T follicular helper cell (primary cell): ENCODE measurements at places on chromosomes 4 and X.

DNA sequence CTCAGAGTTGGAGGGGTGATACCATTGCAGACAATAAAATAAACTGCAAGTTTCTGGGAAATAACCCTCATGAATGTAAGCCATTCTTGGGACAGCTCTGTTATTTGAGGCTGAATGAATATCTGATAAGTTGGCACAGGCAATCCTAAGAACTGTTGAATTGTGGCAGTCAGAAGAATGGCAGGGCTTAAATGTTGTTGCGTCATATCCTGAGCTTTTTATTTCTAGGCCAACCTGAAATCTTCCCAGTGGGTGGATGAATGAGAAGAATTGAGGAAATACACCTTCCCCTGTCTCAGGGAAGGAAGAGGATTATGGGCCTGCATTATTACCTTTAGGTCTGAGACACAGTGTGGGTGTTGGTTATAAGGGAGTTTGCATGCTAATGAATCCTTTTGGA is 64.4 kb upstream of the C4orf54 start:
- DNase-seq: no peak

DNA sequence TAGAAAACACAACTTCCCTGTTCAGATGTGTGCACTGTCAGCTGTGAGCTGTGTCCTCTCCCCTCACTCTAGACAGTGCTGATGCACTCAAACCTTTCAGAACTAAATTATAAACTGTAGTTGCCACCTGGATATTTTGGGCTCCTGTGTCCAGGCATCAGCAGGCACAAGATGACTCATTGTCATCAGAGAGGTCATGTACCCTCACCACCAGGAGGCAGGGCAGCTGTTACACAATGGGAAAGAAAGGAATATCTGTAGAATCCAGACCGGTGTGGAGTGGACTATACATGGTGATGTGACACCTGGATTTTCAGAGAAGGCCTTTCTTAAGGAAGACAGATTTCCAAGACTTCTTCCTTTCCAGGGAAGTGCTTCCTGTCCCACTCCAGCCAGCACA is 854.4 kb upstream of the AGA start:
- DNase-seq: no peak

GRCh38 chr4:92885632-92886031 is 581.9 kb downstream of the GRID2 start:
- no peak for DNase-seq

DNA sequence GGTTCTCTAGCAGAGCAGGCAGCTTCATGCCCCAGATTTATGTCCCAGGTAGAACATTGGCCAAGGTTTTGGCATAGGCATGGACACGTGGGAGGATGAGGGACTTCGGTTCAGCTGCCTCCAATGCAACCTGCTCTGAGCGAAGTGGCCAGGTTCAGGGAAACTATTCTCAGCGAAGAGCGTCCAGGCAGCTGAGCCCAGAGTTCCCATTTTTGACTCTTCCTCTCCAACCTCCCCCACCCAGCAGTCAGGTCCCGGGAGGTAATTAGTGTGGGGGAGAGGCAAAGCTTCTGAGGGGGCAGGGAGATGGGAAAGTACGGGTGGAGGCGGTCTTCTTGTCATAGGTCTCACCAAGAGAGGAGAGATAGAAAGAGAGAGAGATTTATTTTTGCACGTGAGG is 1.0 kb downstream of the GABRA4 start:
- DNase-seq: no peak

- DNase-seq: no peak
These were observed 217.3 kb upstream of the PSAPL1 start for GRCh38 chr4:7652006-7652405.

DNA sequence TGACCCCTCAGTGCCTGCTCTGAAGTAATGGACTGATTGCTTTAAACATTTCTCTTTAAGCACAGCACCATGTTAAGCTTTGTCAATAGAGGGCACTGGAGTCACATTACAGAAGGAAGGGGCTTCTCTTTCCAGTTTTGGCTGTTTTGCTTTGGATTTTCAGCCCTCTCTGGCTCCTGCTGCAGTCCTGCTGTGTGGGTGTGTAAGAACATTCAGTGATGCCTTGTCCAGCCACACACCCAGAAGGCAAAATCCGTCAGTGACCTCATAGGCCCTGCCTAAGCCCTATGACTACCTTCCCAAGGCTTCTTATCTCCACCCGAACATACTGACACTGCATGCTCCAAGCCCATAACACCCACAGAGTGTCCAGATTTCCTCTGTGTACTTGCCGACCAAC is 215.3 kb upstream of the CTSO start:
- DNase-seq: no peak

- no peak for DNase-seq
These were observed 274.8 kb upstream of the UGT8 start for GRCh38 chr4:114323841-114324240.

GRCh38 chr4:91116861-91117260 is 989.7 kb downstream of the CCSER1 start:
- no peak for DNase-seq

GRCh38 chr4:173360587-173361221 is 10.1 kb upstream of the SAP30 start:
- no peak for DNase-seq

GRCh38 chrX:123171781-123172180 is 12.3 kb upstream of the GRIA3 start:
- DNase-seq: no peak

- DNase-seq: no peak
These were observed 49.4 kb downstream of the LEF1 start for GRCh38 chr4:108119199-108119800.

GRCh38 chr4:138868562-138868961 is 147.0 kb upstream of the NOCT start:
- DNase-seq: no peak
